ENCODE measurements at places on chromosomes 3 and 15.

- no peak for DNase-seq
Measured at GRCh38 chr3:32154205-32154579, 47.8 kb downstream of the GPD1L start.

DNA sequence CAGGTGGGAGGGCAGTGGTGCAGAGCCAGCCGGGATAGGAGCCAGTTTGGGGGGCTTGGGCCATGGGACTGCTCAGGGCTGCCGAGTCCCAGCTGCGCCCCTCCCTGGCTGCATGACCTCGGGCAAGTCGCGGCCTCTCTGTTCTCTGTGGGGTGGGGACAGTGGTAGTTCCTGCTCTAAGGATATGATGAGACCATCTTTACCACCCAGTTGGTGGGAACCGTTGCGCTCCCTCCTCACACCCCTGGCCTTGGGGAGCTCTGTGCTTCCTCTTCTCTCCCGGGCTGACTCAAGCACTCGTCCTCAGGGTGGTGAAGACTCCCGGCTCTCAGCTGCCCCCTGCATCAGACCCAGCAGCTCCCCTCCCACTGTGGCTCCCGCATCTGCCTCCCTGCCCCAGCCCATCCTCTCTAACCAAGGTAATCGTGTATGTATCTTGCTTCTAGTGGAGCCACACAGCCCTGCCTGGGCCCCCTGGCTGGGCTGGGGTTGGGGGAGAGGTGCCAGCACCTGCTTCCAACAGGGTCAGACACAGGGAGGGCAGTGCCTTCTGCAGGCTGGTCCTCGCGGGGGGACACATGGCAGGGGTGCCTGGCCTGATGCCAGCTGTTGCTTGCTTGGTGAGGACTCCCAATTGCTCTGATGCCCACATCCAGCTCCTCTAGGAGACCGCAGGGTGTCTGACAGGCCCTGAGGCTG is 15.1 kb upstream of the STAB1 start:
- no peak for DNase-seq

DNA sequence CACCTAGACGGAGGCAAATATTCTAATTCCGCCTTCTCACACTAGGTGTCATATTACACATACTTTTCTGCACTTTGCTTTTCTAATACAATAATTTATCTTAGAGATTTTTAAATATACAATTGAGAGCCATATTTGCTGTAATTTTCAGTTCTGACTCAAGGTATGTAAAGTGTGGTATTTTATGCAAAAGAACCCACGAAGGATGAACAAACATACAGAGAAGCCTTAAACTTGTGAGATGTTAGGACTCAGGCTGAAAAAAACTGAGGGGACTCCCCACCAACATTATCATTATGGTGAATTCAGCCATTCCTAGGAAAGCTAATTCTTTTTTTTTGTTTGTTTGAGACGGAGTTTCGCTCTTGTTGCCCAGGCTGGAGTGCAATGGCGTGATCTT is 9.6 kb downstream of the ZBTB11 start:
- DNase-seq: no peak

- DNase-seq: no peak
Measured at GRCh38 chr3:4600493-4600892, 107.3 kb downstream of the ITPR1 start.

DNA sequence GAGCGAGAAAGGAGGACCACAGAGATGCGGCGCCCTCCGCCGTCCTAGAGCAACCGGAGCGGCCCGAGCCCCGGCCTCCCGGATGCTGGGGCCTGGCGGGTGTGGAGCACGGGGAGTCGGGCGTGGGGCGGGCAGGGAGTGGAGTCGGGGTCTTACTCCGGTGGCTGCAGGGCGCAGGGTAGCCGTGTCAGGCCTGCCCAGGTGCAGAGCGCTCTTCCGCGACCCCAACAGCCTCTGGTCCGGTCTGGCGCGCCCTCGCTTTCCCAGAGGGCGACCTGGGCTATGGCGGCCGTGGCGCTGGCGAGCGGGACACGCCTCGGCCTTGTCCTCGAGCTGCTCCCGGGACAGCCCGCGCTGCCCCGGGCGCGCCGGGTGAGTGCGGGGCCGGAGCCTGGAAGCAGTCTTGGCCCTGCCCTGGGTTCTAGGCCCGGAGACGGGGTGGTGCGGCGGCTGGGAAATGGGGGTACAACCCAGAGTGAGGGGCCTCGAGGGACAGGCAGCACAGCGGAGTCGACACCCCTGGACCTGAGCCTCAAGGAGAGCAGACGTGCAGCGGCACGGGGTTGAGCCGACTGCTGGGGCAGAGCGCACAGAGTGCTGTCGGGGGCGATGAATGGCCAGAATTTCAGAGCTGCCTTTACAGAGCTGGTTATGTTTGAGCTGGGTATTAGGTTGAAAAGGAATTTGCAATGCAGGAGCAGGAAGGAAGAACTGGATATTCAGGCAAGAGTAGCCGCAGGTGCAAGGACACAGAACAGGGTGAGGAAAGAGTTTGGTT is at the start of gene ZNF662:
TSS of gene ZNF662 (plus strand) at position 73 of the 778 bp plus-strand sequence. CDS start 1,973 bp downstream, outside the sequence.
- DNase-seq: peak; percentile 52

GRCh38 chr15:76147906-76148570 is 88.3 kb downstream of the TMEM266 start:
- peak; percentile 22 for DNase-seq

Measured in fibroblast of skin of scalp (primary cell).